Kidney epithelial cell (primary cell): ENCODE measurements at places on chromosomes 5 and 9. TPM values are rescaled to one million over a fixed set of nuclear protein-coding genes. Genes with fewer than 3 reads are reported as not detected.

The SPINK5 gene
- total RNA-seq: 0.04 and 5.6 TPM in 2 replicates

The TMEM232 gene
- total RNA-seq: 3.7 and 10.9 TPM in 2 replicates

The NR4A3 gene
- total RNA-seq: 0.41 and 0.50 TPM in 2 replicates

The OGN gene
- not detected in 2 replicates for total RNA-seq

The TEX48 gene
- total RNA-seq: not detected in 2 replicates

The CATSPER3 gene
- total RNA-seq: 0.13 TPM in 1 of 2 replicates, not detected in the other

The TRIM36 gene
- 5.0 and 7.9 TPM in 2 replicates for total RNA-seq

The SLCO6A1 gene
- total RNA-seq: not detected in 2 replicates
